Hepatocyte (in vitro differentiated cells): ENCODE measurements at places on chromosomes 2 and 18.

DNA sequence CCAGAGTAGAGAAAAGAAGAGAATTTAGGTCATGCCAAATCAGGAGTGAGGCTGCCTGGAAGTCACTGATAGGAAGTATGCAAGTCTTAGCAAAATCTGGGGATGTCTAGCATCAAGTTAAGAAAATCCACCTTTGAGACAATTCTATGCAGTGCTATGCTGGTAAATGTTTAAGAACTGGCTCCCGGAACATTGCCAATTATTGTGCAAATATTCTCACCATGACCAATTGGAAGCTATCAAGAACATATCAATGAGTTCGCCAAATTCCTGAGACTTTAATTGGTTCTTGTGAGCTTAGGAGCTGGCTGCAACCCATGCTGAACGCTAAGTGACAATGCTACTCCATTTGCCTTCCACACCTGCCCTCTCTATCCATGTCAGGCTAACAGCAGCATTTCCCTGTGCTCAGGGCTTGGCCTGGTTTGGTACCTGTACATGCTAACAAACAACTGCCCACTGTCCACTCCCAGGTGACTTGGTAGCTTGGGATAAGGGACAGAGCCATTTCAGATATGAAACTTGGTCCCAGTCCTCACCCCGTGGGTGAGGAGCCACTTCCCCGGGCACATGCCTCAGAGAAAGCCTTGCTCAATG is 172.9 kb upstream of the KLHL29 start:
- no peak for DNase-seq

DNA sequence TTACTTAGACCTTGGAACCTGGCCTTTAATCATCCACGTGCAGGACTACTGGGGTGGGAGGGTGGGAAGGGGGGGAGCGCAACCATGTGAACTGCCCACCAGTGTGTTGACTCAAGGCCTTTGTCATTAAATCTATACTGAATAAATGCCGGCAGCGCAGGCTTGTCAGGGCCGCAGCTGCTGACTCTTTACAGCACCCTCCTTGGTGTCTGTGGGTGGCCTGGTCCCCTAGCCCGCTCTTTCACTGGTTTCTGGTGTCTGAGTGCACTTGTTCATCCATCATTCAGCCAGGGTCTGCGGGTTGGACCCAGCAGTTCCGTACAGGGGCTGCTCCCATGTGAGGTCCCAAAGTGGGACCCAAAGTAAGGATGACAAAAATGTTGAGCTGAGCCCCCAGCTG is 11.5 kb downstream of the MAP3K2 start:
- DNase-seq = no peak

- DNase-seq = peak; percentile 68
Measured at GRCh38 chr18:7452331-7452730, 114.8 kb upstream of the PTPRM start.

DNA sequence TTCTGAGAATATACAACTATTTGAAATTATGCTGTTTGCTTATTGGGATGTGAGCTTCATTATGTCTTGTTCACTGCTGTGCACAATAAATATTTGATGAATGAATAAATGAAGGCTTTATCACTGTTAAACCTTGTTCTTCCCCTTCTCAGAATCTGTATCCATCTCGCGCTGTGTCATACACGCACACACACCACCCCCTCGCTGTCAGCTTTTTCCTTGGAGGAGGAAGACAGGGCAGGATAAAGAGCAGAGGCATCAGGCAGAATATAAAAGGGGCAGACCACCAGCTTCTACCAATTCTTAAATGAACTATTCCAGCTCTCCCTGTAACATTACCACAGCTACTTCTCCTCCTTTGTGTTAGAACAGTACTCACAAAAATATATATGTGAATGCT is 75.0 kb downstream of the CD226 start:
- DNase-seq = no peak

DNA sequence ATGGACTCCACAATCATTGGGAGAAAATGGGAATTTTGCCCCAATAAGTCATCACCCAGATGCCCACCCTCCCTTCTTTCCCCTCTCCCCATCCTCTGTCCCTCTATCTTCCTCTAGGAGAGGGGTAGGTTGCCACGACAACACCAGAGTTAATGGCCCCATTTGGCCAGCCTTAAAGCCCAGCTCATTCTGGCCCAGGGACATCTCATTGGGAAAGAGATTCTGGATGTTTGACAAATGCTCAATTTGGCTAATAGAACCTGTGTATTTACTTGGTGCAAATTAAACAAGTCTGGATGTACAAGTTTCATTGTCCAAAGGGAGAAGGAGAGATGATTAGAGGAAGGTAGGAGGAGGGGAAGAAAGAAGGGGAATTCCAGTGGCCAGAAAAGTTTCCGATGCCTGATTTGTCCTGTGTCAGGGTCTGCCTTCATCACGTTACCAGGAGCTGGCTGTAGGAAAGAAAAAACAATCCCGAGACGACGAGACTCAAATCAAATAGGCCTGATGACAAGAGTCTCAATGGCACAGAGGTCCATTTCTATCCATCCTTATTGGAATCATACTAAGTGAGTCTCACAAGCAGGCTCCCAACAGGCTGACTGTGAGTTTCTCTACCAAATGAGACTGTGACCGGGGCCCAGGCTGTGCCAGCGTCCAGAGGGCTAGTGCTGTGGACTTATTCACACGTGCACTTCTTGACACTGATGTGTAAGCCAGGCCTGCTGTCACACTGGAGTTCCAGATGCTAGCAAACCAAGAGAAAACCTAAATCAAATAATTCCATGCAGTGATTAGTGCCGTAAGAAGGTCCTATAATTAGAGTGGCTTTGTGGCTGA is 265.2 kb upstream of the APCDD1 start:
- no peak for DNase-seq

DNA sequence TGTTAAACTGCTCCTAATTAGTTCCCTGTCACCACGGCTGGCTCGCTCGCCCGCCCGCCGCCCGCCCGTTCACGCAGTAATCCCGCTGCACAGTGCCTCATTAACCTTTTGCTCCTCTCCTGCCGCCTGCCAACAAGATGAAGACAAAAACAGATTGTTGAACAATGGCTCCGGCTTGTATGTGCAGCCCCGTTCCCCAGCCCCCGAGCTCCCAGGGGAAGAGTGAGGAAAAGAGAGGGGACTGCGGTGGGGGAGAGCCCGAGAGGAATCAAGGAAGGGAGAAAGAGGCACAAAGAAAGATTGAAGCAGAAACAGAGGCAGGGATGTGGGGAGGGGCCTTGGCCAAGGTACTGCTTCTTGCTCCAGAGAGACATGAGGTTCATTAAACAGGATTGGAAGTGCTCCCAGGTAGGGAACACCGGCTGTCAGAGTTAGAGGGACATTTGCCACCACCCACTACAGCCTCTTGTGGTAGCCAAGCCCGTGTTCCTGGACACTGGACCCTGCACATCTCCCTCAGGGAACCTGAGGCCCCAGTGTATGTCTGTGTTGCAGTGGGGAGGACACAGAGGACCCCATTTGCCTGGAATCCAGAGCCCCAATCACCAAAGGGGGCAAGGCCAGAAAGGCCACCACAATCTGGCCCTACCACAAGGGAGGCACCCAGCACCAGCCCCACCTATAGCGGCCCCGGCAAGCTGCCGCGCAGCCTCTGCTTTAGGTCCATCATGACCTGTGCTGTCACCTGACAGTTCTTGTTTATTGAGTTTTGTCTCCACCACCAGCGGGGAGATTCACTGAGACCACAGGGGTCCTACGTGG is 38.1 kb downstream of the EMX1 start:
- no peak for DNase-seq

DNA sequence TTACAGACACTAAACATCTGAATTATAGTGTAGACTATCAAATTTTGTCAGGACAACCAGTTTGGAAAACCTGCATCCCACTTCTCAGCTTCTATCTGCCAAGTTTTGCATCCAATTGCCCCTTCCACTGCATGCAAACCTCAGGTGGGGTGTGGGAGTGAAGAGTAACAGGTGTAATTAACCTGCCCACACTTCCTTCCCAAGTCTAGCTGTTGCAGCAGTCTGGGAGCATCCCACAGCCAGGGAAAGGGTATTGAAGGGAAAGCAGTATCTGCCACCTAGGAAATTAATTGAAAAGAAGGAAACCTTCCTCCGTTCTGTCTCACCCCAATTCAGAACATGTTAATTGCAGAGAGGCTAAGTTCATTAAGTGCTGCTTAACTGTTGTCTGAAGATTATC is 189.9 kb downstream of the NCKAP5 start:
- no peak for DNase-seq

DNA sequence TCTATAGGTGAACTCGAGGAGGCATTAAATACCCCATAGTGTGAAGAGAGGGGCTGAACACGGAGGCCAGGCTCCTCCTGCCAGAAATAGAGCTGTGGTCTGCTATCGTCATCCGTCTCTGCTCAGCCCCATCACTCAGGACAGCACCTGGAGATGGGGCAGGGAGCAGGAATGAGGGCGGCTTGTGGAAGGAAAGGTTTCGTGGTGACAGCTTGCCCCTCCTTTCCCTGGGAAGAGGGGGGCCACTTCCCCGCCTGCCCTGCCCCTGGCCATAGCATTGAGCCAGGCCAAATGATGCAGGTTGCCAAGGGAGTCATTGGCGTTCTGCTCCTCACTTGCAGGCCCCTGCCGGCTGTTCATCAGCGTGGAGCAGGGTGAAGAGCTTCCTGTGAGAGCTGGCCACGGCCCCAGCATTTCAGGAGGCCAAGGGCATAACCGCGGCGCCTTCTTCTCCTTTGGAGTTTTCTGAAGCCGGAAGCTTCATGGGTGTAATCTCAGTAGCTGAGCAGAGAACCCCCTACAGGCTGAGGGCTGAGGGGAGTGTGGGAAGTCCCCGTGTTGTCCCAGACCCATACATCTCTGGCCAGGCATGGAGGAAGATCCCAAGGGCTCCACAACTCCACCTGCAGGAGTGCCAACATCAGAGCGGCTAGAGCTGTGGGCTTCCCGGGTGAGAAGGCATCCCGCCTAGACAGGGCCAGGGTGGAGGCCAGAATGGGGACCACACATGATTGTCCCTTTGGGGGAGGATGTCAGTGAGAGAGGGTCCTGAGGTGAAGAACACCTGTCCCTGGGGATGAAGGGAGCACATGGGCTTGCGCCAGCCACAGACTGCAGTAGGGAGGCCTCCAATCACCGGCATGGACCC is 112.5 kb upstream of the GLI2 start:
- DNase-seq = no peak

- DNase-seq = no peak
Measured at GRCh38 chr2:66781804-66782203, 346.9 kb downstream of the MEIS1 start.
